CD4-positive, alpha-beta T cell treated with Interleukin-1 beta for 1 hour (primary cell): ENCODE measurements at places on chromosomes 2 and 18.

- DNase-seq, result no peak
These were observed 235.9 kb upstream of the SMAD2 start for GRCh38 chr18:48166336-48166875.

GRCh38 chr2:154386186-154386585 is 312.3 kb upstream of the KCNJ3 start:
- DNase-seq, result no peak

GRCh38 chr2:159651884-159652283 is 35.5 kb upstream of the BAZ2B start:
- no peak for DNase-seq

DNA sequence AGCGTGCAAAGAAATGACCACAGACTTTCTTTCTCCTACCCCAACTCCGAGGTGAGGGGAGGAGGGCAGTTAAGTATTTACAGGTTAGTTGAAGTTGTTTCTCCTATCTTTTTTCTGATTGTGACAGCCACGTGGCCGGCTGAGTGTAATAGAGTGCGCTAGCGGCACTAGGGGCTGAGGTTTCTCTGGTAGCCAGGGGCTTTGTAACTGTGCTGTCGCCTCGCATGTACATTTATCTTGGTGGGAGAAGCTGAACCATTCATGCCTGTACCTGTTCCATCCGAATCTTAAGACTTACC is 214.1 kb upstream of the STON1 start:
- DNase-seq, result no peak

DNA sequence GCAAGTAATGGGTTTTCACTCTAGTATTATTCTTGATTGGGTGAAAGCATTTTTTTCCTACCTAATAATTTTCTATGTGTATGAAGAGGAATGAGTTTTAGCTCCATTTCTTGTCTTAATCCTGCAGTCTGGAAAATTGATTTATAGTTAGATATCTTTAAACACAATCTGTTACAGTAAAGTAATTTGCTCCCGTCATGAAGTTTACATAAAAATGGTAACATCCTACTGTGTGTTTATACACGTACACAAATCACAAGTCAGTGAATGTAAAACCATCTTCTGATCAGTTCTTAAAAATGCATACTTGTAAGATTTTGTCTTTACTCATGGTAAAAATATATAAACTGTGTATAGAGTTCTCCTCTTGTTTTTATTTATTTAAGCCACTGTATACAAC is 51.1 kb downstream of the MAP2 start:
- DNase-seq, result no peak

DNA sequence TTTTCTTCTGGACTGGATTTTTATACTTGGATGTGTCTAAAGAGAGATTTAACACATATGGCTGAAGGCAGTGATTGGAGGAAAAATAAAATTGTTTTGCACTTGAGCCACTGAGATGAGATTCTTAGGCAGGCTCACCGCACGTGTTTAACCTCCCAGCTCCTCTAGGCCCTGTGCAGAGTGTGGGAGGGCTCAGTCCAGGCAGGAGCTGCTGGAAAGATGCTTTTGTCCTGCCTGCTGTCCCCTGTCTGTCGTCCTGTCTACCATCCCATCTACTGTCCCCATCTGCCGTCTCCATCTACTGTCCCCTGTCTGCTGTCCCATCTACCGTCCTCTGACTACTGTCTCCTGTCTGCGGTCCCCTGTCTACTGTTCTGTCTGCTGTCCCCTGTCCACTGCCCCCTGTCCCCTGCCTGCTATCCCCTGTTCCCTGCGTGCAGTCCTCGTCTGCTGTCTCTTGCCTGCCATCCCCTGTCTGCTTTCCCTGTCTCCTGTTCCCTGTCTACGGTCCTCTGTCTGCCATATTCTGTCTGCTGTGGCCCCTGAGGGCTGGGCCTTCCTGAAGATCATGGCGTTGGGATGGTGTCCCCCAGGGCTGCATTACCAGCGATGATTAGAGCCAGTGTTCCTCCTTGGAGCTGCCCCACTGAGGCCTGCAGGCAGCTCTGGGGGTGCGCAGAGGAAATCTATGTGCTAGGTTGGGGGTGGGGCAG is 43.7 kb upstream of the HS6ST1 start:
- DNase-seq, result no peak

GRCh38 chr2:3490191-3491170 is 28.9 kb downstream of the ADI1 start:
- DNase-seq, result no peak

- no peak for DNase-seq
These were observed 99.2 kb downstream of the RND3 start for GRCh38 chr2:150388289-150388625.
